ENCODE measurements at places on chromosomes 11 and 22.

DNA sequence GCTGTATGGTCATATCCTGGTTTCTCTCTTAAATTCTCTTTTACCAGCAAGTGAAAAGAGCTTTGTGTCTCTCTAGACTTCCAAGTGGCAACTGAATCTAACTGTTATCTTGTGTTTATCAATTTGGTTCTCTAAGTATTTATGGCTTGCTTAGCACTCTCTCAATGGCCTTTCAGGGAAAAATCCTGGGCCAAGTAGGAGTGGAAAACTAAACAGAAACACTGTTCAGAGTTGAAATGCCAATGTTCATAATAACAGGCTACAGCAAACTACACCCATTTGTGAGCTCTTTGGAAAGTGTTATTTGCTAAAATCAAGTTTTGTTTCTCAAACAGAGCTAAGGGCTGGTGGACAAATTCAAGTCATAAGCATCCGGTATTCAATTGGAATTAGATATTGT lies 10.1 kb downstream of the MMP12 start:
- no peak for DNase-seq

- DNase-seq = no peak
These were observed 5.1 kb downstream of the SLC43A3 start for GRCh38 chr11:57421805-57422204.

DNA sequence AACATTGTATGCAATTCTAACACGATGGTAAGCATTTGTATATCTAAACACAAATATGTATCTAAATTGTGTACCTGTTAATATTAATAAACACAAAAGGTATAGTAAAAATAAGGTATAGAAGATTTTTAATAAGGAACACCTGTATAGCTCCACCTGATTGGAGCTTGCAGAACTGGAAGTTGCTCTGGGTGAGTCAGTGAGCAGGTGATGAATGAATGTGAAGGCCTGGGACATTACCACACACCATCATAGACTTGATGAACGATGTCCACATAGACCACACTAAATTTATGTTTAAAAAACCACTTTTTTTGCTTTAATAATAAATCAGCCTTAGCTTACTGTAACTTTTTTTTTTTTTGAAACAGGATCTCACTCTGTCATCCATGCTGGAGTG lies 97.6 kb upstream of the CLMP start:
- DNase-seq = no peak

GRCh38 chr22:38097557-38098409 lies 12.7 kb downstream of the BAIAP2L2 start:
- no peak for DNase-seq

DNA sequence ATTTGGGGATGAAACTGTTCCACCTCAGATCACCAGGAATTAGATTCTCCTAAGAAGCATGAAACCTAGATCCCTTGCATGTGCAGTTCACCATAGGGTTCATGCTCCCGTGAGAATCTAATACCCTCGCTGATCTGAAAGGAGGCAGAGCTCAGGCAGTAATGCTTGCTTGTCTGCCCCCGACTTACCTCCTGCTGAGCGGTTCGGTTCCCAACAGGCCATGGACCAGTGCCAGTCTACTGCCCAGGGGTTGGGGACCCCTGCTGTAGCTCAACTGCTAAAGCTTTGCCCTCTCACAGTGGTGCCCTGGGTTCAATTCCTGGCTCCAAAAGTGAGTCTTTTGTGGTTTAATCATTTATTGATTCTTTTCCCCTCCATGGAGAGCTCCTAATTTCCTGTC lies 3.4 kb downstream of the JAML start:
- no peak for DNase-seq

GRCh38 chr11:76493626-76494539 lies 49.1 kb downstream of the EMSY start:
- no peak for DNase-seq

Data from NCI-H510A (cell line).